ENCODE measurements at places on chromosomes 7 and 10.

DNA sequence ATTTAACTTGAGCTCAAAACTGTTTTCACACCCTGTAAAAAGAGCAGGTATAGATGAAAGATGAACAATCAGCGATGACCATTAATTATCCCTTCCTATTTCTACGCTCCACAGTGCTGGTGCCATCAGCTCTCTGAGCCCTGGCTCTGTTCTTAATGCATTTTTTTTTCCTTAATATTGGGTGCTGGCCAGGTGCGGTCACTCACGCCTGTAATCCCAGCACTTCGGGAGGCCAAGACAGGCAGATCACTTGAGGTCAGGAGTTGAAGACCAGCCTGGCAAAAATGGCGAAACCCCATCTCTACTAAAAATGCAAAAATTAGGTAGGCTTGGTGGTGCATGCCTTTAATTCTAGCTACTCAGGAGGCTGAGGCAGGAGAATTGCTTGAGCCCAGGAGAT, 4.2 kb downstream of the STEAP4 start:
- no peak for DNase-seq

GRCh38 chr7:157565201-157565626, 228.4 kb downstream of the DNAJB6 start:
- DNase-seq = no peak

DNA sequence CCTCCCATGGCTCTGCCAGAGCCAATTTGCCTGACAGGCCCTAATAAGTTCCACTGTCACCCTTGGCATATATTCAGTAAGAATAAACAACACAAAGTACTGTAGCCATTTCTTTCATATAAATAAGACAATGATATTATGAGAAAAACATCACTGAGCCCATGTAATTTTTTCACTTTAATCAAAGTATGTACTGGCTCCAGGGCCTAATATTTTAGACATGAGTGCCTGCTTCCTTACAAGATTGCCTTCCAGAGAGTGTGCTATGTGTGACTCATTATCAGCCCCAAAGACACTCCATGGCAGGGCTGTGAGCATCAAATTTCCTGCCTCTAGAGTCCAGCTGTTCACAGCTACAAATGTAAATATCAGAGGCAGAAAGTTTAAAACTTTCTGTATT, 297.6 kb downstream of the LHFPL3 start:
- DNase-seq = no peak

DNA sequence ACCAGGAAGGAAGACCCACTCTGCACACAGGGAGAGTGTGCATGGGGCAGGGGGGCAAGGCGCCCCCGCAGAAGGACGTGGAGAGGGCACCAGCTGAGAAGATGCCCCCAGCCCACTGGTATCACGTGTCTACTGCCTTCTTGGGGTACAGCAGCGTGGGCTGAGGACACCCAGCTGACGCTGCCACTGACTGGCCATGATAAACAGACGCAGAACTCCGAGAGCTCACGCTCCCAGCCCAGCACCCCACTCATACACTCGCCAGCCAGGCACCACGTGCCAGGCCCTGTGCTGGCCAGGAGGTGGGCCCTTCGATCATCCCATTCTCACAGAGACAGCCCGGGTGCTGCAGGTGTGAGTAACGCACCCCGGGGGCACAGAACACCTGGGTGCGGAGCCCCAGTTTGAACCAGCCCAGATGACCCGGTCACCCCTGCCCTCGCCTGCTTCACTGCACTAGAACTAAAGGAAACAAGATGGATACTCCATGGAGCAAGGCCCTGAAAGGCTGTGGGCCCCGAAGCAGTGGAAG, 199.8 kb downstream of the MAD1L1 start:
- no peak for DNase-seq

- no peak for DNase-seq
Observed at GRCh38 chr10:105837951-105838350, 1196.9 kb downstream of the SORCS3 start.
